Stimulated activated CD8-positive, alpha-beta memory T cell treated with anti-CD3 and anti-CD28 coated beads, Interleukin-15, amount 100 ng/mL, for 24 hours (primary cell): ENCODE measurements at places on chromosomes 11 and 22.

- no peak for DNase-seq
These were observed 35.5 kb downstream of the ACO2 start for GRCh38 chr22:41504397-41504796.

DNA sequence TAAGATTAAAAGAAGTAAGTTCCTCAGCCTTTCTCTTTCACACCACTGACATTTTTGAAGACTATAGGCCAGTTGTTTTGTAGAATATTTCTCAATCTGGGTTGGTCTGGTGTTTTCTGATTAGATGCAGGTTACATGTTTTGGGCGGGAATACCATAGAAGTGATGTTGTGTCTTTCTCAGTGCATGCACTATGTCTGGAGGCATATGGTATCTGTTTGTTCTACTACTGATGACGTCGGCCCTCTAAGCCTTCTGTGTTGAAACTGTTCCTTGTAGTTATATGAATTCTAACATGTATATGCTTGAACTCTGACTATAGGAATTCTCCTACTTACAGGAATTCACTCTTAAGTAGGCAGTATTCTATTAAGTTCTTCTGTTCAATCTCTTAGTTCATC is 21.6 kb downstream of the ZFTA start:
- DNase-seq = no peak

GRCh38 chr11:59678118-59678812 is 9.4 kb upstream of the PATL1 start:
- no peak for DNase-seq

- DNase-seq = no peak
These were observed 73.7 kb upstream of the KIRREL3 start for GRCh38 chr11:127074151-127074761.

- no peak for DNase-seq
These were observed 10.4 kb upstream of the AHNAK start for GRCh38 chr11:62556875-62557631.

- DNase-seq = no peak
These were observed 3.0 kb upstream of the SEC14L3 start for GRCh38 chr22:30474683-30475424.

- no peak for DNase-seq
These were observed 49.3 kb downstream of the WT1 start for GRCh38 chr11:32385998-32386397.

GRCh38 chr11:65615950-65616574 is 486 bp downstream of the PCNX3 start:
- DNase-seq = no peak

GRCh38 chr11:134063991-134064747 is 4.7 kb upstream of the JAM3 start:
- DNase-seq = no peak

DNA sequence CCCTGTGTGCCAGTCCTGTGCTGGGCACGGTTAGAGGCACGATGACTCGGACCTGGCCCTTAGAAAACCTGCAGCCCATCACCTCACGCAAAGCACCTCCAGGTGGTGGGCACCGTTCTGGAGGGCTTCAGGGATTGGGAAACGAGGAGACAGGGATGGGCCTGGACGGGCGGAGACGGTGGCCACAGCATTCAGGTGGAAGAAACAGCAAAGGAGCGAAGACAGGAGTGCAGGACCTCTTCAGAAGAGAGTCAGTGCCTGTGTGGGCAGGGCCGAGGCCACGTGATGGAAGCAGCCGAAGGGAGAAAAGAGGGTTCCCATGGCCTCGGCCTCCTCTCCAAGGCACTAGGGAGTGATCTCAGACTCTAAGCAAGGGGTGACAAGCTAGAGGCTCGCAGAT is 8.1 kb upstream of the SLC22A12 start:
- DNase-seq = no peak
